SJSA1 (cell line): ENCODE measurements at places on chromosomes 4 and X. TPM values are rescaled to one million over a fixed set of nuclear protein-coding genes. Genes with fewer than 3 reads are reported as not detected.
A peak's percentile ranks its signal among the peaks of the same experiment; 100 is the strongest.

DNA sequence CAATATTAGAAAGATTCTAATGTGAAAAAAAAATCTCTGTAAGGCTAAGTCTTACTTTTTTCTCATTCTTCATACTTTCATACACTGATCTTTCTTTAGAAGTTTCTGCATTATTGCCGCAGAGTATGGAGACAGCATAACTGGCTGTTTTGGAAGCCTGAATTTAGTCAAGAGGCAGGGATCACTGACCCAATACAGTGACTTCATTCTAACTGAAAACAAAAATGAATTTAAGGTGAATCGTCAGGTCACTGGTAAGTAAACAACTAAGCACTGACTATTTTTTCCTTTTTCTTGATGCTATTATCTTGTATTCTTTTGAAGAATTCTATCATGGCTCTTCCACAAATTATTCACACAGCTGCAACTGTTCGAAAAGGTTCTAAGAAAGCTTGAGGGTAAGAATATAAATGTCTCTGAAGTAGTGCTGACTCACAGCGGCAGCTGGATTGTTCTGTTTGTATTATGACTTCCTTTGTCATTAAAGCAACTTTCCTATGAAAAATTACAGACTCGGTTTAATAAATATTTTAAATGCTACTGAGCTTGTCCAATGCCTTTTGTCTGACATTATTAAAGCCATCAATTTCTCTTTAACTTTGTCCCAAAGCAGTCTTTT lies 609.3 kb downstream of the FSTL5 start:
- peak; percentile 3 for DNase-seq

DNA sequence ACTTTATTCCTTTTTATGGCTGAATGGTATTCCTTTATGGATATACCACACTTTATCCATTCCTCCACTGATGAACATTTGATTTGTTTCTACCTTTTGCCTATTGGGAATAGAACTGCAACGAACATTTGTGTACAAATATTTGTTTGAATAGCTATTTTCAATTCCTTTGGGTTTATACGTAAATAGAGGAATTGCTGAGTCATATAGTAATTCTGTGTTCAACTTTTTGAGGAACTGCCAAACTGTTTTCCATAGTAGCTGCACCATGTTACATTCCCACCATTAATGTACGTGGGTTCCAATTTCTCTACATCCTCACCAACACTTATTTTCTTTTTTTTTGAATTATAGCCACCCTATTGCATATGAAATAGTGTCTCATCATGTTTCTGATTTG lies 156.5 kb upstream of the ATP6AP2 start:
- no peak for DNase-seq

DNA sequence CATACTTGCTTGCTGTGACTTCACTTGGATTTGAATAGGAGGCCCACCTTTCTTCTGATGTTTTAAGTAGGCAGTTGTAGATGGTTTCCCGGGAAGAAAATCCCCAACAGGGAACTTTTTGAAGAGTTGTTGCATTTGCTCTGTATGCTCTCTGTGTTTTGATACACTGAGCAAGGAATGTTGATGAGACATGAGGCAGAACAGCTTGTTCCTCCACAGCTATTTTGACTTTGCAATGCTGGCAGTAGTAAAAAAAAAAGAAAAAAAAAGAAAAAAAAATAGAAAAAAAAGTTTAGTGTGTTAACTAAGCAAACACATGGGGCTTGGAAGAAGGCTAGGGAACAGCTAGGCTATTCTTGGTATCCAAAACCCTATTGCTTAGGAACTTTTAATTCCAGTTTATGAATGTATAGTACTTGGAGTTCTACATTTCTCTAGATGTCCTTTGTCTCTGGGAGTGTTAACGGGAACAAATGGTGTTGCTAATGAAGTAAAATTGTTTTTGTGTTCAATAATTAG lies 23.4 kb upstream of the PAQR3 start:
- DNase-seq = no peak

GRCh38 chr4:122364700-122365404 lies 14.0 kb upstream of the ADAD1 start:
- DNase-seq = no peak

GRCh38 chrX:107682256-107682655 lies 53.9 kb downstream of the PRPS1 start:
- DNase-seq = no peak

DNA sequence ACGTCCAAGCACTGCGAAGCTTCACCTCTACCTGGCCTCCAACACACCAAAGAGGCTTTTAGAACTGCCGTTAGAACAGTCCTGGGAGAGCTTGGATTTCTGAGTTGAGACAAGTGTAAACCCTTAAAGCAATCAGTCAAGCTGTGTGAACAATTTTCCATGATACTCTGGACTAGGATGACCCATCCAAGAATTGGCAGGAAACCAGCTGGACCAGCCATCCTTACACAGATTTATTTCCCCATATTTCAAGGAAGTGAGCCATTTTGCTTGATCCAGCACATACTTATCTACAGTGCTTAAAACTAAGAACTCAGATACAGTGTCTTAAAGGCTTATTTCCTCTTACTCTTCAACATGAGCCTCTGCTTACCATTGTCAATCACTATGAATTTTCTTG lies 340.7 kb upstream of the HS3ST1 start:
- DNase-seq = no peak

DNA sequence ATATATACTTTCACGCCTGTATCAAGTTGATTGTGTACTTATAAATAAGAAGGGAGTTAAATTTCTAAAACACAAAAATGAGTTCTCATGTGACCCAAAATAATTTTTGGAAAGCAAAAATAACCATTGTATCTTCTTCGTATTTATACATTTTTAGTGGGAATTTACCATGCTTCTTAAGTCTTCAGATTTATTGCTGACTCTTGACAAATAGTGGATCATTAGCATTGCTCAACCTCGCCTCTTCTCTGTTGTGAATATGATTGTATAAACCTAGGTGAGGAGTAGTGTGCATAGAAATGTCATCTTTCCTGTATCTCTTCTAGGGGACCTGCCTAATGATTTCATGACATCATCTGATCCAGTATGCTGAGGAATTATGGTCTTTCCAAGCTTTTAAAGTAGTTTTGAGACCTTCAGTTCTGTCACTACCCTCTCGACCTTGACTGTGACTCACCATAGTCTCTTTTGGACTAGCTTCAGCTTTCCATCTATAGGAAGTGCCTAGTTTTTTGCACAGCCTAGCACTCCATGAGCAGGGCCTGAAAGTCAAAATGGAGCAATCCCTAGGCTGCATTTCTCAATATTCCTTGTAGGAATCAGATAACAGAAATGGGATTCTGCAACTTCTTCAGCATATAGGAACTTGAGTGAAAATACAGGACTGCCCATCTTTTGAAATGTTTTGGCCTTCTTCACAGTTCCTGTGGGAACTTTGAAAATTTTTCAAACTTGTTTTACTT lies 157.6 kb downstream of the ARX start:
- no peak for DNase-seq

- no peak for DNase-seq
These were observed 14.8 kb downstream of the BLOC1S4 start for GRCh38 chr4:6730603-6731317.

GRCh38 chr4:139602776-139603360 lies 46.8 kb upstream of the SETD7 start:
- DNase-seq = no peak

GRCh38 chr4:181970366-181970765 lies 272.8 kb upstream of the TENM3 start:
- DNase-seq = no peak

GRCh38 chr4:30454504-30454903 lies 265.7 kb upstream of the PCDH7 start:
- DNase-seq = no peak

- DNase-seq = no peak
These were observed 52.4 kb downstream of the PPP2R2C start for GRCh38 chr4:6420036-6420435.

DNA sequence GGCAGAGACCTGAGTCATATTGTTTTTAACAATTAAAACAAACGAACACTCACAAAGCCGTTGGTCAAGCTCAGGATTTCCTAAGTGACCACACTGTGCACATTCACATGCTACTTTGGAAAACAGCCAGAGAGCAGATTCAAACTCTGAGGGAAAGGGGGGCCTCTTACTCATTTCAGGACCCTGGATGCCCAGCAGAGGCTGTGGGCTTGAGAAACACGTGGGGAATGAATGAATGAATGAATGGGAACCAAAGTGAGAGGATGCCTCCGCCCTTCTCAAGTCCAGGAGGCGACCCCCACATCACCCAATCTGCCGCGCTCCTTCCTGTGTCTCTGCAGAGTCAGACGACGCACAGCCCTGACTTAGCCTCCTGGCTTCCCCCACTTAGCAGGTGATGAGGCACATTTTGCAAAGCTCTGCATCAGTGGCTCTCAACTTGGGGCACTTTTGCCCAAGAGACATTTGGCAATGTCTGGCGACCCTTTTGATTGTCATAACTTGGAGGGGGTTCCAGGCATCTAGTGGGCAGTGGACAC lies 76.0 kb downstream of the ABLIM2 start:
- DNase-seq = no peak

GRCh38 chrX:49220100-49220499 lies 13.0 kb downstream of the CACNA1F start:
- no peak for DNase-seq

DNA sequence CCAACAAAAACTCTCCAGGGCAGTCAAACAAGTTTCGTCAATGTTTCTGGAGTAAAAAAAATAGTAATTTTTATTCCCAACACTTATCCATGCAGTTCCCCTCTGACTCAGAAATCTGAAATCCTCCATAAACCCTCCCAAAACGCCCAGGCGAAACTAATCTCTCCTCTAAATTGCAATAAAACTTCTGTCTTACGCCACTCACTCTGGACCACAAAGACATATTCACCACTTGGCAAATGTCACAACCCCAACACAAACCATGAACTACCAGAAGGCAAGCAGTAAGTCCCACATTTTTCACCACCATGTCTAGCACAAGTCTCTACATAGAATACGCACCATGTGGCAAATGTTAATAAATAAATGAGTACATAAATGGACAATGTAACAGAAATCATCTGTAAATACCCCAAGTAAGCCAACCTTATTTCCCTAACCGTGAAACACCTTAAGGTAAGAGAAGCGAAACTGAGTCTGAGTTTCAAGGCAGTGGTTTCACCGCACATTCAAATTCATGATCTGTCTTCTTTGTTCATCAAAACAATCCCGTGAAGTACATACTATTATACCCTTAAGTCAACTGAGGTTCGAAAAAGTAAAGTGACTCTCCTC lies 1.6 kb downstream of the PAPSS1 start:
- DNase-seq = no peak

DNA sequence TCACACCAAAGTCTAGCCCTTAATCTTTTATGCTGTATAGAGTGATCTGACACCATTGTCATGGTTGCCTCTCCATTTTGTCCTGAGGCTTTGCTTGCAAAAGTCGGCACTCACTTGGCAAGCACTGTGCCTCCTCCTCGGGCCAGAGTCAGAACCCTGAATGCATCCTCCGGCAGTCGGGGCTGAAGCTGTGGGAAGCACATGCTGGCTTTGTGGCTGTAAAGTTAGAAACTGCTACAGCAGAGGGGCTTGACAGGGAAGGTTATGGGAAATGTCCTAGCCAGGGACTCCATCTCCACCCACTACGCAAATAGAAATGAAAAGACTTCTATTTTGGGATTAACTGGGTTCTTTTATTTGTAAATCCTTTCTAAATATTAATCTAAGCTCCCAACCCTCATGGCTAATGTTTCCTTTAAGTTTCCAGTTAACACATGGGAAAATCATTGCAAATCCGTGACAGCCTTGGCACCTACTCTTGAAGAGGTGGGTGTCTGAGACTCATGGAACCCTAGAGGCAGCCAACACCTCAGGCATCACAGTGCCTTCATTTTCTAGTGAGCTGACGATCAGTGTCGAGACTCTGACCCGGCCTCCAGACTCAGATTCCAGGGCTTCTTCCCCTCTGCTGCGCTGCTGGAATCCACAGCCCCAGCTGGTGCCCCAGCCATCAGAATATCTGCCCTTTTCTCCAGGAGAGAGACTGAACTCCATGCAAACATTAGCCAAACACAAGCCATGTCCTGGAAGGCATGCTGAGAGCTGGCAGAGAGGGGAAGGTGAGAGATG lies 7.9 kb upstream of the CLDN24 start:
- DNase-seq = no peak

- DNase-seq = no peak
These were observed 18.5 kb downstream of the ATP5ME start for GRCh38 chr4:655464-656151.

GRCh38 chrX:52265713-52266112 lies 81.0 kb downstream of the MAGED4 start:
- DNase-seq = no peak

DNA sequence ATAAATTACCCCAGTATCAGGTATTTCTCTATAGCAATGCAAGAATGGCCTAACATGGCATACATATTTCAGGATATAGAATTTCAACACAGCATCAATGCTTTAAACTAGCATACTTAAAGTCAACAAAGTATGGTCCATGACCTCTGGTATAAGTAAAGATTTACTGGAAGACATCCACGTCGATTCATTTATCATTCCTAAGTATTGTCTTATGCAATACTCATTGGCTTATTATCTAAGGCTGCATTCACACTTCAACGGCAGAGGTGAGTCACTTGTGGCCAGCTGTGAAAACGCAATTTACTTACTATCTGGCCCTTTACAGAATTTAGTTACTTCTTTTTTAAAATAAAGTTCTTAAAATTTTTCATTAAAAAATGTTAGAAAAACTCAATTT lies 42.6 kb downstream of the ADGRA3 start:
- no peak for DNase-seq

DNA sequence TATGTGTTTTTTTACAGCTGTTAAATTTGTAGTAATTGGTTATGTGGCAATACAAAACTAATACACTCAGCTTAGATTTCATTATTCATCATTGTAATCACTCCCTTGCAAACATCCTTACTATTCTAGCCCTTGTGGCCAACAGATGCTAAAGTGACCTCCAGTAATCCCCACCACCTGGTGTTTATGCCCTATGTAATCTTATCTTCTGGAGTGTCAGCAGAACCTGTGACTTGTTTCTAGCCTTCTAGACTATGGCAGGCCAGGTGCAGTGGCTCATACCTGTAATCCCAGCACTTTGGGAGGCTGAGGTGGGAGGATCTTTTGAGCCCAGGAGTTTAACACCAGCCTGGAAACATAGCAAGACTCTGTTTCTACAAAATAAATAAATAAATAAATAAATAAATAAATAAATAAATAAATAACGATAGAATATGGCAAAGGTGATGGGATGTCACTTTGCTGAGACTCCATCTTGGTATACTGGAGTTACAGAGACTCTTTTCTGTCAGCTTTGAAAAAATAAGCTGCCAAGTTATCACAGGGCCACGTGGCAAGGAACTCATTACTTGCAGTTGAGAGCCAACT lies 12.3 kb upstream of the TSR2 start:
- DNase-seq = no peak

GRCh38 chr4:116705466-116705865 lies 379.9 kb downstream of the TRAM1L1 start:
- DNase-seq = no peak

GRCh38 chrX:124388562-124388961 lies 42.2 kb downstream of the SH2D1A start:
- DNase-seq = peak; percentile 32

- no peak for DNase-seq
These were observed 320.1 kb downstream of the TRIML1 start for GRCh38 chr4:188459381-188459780.

The ARHGAP6 gene
- 0.11 and 1.2 TPM in 2 replicates for total RNA-seq

The TSR2 gene
- total RNA-seq = 17.9 and 35.2 TPM in 2 replicates

The GPR143 gene
- not detected in 2 replicates for total RNA-seq

The TGIF2LX gene
- total RNA-seq = not detected in 2 replicates

The HSD17B13 gene
- total RNA-seq = not detected in 2 replicates

The XAGE1B gene
- total RNA-seq = not detected in 2 replicates

The CLDN34 gene
- total RNA-seq = not detected in 2 replicates

The GSX2 gene
- not detected in 2 replicates for total RNA-seq

The ADH1C gene
- not detected in 2 replicates for total RNA-seq

The DNAAF6 gene
- total RNA-seq = not detected in 2 replicates

The OGT gene
- 37.1 and 46.8 TPM in 2 replicates for total RNA-seq

The STX18 gene
- 42.5 and 71.4 TPM in 2 replicates for total RNA-seq

The COX7B2 gene
- total RNA-seq = not detected in 2 replicates

The VCX2 gene
- not detected in 2 replicates for total RNA-seq

The RELL1 gene
- total RNA-seq = 55.7 and 62.2 TPM in 2 replicates
